ENCODE measurements at places on chromosomes 11 and 22.
A peak's percentile ranks its signal among the peaks of the same experiment; 100 is the strongest.

DNA sequence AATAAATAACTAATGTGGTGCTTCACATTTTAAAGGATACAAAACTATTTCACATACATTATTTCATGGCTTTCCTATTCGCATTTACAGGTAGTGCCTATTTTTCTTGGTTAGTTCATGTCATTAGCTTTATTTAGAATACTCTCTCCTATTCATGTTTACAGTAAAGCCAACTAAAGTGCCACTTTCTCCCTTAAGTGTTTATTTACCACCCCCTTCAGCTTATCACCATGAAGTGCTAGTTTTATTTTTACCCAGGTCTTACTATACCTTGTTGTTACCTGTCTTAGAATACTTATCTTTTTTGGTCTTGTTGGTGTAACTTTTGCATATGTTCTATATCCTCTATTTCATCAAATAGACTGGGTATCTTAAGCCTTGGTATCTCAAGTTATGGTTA, 715.2 kb upstream of the TENM4 start:
- DNase-seq = no peak

- DNase-seq = peak; percentile 77
Measured at GRCh38 chr11:67373648-67374570, 511 bp upstream of the CLCF1 start.

GRCh38 chr11:124440608-124441007, 4.9 kb downstream of the OR8B8 start:
- no peak for DNase-seq

DNA sequence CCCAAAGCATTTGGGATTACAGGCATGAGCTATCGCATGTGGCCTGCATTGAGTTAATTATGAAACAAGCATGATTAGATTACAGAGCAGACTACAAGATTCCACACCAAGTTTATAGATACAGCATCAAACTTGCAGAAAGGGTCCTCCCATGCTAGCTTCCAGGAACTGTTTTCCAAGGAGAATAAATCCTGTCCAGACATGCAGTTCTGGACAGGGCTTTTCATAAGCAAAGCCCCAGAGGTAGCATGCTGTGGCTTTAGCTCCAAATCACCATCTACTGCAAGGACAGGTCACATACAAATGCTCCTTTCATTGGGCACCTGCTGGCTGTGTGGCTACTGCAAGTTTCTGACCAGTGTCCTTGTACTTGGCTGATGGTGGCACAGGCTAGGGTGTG, 57.1 kb downstream of the HIRA start:
- no peak for DNase-seq

- DNase-seq = no peak
Measured at GRCh38 chr11:13061294-13061990, 52.3 kb downstream of the RASSF10 start.

DNA sequence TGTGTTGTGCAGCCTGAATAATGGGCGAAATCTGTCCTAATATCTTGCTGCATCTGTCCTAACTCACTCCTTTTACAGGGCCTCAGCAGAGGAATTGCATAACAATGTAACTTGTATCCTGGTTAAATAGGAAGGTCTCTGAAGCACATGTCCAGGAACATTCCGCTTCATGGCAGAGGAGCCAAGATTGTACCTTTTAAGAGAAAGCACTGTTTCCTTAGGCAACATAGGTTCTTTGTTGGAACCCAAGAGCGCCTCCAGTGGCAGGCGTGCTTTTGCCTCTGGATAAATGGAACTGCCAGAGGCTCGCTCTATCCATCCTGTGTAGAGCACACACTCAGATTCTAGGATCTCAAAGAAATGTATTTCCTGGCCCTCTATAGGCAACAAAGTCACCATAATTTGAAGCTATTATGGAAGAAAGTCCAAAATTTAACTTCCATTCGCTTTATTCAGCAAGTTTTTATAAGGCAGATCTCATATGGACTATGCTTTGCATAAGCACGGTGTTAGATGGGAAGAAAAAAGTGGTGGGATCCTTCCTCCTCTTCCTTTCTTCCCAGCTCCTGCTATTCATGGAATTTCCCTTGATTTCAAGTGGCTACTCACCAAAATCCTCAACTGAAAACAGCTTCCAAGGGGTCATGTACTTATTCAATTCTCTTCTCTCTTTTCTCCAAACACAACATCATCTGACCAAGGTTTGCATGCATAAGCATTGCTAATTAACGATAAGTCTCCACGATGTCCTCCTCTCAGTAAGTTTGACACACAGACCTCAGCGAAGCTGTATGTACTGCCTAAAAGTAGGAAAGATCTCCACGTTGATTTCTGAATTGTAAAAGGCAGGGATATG, at the start of gene BLID:
TSS of gene BLID (minus strand) at position 692 of the 856 bp plus-strand sequence. CDS start at position 399, 293 bp downstream.
- no peak for DNase-seq

GRCh38 chr11:44623341-44623730, 57.9 kb downstream of the CD82 start:
- no peak for DNase-seq

DNA sequence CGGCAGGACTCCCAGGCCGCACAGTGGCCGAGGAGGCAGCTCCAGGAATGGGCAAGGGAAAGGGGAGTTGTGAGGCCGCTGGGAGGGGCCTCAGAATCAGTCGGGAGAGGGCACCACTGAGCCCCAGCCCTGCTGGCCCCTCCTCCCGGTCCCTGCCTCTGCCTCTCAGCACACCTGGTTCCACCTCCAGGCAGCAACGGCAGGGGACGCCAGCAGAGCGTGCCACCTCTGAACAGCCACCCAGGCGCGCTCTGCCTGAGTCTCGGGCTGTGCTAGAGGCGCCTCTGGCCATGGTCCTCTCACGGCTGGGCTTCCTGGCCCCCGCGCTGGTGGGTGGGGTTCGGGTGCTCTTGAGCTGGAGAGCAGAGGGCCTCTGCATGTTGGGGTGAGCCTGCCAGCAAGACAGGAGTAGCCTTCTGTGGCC, 33.0 kb downstream of the MOB2 start:
- no peak for DNase-seq

GRCh38 chr11:66315921-66316811, 678 bp downstream of the CD248 start:
- DNase-seq = no peak

DNA sequence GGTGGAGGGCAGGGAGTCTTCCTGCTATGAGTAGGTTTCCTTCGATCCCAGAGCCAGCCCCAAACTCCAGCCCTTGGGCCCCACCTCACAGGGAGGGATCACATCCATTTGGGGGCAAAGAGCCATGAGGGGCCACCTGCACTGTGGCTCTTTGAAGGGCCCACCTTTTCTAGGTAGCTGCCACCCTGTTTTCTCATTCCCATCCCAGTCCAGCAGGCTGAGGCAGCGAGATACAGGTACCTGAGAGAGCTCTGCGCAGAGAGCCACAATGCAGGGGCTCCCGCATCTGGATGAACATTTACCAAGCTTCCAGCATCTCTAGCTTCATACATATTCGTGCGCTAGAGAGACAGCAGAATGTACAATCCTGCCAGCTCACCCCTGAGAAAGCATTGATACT, 16.3 kb downstream of the FXYD6 start:
- DNase-seq = no peak

DNA sequence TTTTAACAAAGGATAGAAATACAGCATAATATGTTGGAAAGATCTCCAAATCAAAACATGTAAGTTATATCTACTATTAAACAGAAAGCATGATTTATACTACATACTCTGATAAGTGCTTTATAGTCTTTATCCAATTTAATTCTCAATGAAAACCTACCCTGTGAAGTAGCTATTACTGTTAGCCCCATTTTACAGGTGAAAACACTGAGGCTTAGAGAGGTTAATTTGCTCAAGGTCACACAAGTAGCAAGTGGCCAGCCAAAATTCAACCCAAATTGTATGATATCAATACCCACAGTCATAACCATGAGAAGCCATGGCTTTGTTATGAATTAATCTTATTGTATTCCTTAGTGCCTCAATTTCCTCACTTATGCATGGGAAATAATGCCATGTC, 675 bp upstream of the OR5AN1 start:
- DNase-seq = no peak

- no peak for DNase-seq
Measured at GRCh38 chr11:111913997-111914396, 1.5 kb downstream of the HSPB2 start.

DNA sequence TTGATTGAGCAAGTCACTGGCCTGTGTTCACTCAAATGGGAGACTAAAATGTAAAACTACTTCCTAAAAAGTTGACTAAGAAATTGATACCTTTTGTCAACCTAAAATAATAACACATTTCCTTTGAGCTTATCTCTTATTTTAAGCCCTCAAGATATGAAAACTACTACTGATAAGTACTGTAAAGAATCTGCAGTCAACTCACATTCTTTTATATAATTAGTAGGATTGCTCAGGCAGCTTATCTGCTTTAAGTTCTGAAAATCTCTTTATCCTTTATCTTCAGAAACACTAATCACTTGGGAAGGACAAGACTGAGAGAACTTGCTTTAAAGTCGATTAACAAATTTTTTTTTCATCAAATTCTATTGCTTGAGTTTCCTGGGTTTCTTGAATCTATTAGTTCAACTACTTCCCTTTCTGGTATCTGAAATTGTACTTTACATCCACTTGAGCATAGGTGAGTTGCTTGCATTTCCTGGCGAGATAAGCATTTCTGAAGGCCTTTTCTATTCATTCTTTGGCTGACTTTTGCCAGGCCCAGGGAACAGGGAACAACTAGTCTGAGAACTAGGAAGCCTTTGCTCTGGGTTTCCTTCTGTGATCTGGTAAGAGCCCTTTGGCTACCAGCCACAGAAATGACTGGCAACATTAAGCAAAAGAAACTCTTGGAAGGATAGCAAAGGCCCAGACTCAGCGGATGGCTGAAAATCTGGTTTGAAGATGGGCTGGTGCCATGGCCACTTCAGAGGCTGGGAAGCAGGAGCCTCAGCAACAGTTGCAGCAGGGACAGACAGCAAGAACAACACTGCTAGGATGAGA, 19.3 kb upstream of the CSRP3 start:
- DNase-seq = no peak

DNA sequence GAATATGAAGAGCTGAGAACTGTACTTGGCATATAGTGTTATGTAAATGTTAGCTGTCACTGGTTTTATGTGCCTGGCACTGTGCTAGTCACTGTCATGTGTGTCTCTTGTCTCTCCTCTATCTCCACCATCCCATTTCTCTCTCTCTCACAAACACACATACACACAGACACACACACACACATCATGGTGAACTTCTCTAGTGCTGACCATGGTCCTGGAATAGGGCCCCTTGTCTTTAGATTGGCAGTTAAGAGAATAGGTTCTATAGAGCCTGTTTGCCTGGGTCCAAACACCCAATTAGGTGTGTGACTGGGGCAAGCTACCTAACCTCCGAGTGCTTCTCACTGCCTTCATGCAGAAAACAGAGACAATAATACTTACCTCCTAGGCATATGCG, 109.7 kb upstream of the NARS2 start:
- DNase-seq = no peak

DNA sequence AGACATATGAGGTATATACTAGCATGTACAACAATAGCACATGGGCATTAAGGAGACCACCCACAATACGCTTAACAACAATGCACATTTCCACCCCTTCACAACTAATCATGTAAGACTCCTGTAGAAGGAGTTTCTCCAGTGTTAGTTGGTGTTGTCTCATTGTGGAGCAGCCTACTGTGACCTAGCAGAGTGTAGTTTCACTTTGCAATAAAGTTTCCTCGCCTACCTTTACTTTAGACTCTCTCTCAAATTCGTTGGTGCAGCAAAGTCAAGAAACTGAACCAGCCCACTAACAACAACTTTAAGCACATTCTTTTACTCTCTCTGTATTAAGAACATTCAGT, 863.6 kb downstream of the FAM181B start:
- no peak for DNase-seq

DNA sequence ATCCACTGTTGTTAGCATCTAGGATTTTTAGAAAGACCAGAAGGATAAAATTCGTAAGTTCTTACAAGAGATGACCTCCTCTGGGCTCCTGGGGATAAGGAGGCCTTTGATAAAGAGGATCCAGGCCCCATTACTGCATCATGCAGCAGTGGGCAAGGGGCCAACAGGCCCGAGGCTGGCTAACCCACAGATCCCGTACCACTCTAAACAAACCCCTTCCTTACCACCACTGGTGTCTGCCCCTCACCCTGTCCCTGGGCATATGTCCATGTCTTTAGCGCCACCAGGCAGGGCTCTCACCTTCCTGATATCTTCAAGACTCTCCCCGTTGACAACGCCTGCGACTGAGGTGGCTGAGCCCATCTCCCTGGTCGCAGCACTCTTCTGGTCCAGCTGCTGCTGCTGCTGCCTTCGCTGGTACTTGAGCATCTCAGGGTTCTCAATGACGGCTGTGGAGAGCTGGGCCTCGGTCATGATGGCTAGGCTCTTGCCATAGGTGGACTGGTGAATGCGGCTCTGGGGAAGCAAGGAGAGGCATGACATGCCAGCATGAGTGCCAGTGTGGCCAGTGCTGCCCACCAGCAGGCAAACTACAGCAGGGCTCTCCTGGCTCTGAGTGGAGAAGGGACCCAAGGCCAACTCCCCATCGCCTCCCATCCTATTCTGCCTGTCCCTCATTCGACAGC, 46.2 kb downstream of the HIRA start:
- DNase-seq = no peak

DNA sequence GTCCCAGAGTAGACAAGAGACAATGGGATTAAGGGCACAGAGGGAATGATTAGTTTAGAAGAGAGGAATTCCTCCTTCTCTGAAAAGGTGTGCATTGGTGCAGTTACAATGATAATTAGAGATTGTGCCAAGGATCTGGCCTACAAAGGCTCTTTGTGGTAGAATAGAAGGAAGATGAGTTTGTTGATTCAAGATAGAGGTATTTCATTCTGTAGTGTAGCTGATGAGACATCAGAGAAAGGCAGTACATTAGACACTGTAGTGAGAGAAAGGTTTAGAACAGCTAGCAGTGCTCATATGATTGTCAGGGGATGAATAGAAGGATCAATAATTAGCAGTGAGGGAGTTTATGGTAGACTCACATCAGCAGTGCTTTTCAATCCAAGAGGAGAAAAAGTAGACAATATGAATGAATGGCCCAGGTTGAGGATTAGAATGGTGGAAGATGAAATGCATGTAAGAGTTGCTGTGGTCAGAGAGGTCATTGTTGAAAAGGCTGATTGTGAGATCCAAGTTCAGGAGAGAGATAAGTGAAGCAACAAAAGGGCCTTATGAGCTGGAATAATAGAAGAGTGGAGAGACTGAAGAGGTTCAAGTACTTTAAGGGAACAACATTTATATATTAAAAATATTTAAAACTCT, 28.9 kb downstream of the SIK2 start:
- DNase-seq = no peak

- no peak for DNase-seq
Measured at GRCh38 chr11:132784441-132784840, 747.9 kb downstream of the OPCML start.

- DNase-seq = no peak
Measured at GRCh38 chr11:31797190-31798056, 13.7 kb downstream of the PAX6 start.

GRCh38 chr11:16512899-16513241, 156.5 kb upstream of the SOX6 start:
- DNase-seq = no peak

Measured in non-pigmented ciliary epithelial cell (primary cell).